Activated T-cell treated with anti-CD3 and anti-CD28 coated beads, Interleukin-2, amount 50 U/mL, for 4 hours (primary cell): ENCODE measurements at places on chromosomes 6 and 20. TPM values are rescaled to one million over a fixed set of nuclear protein-coding genes. Genes with fewer than 3 reads are reported as not detected.

DNA sequence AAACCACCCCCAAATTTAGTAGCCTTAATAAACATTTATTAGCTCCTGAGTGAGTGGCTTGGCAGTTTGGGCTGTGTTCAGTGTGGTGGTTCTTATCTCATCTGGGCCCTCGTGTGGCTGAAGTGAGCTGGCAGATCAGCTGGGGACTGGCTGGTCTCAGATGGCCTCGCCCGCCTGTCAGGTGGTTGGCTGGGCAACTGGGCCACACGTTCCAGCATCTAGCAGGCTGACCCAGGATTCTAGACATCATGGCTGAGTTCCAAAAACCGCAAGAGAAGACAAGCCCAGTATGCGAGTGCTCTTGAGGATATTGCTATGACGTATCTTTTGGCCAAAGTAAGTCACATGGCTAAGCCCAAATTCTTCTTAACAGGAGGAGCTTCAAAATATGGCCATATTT lies 28.9 kb downstream of the EIF2S2 start:
- no peak for DNase-seq

DNA sequence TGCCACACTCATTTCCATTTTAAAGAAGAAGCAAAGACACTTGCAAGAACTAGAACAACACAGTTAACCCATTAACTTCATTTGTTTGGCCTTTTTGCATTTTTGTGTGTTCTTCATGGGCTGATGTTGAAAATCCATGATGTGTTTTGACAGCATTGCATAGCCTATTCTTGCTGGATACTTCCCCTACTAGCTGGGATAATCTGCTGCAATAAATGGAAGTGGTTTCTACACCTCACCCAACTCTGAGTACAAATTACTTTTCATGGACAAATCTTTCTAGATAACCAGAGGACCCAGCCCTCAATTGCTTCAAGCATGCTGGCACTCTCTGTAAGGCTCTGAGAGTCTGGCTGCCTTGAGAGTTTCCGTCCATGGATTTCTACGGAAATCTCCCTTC lies 26.5 kb downstream of the CST9L start:
- DNase-seq, result no peak

ADGRB3 gene
- total RNA-seq, result not detected

- no peak for DNase-seq
Observed at GRCh38 chr20:51640743-51641142, 98.2 kb upstream of the NFATC2 start.

SPINT4 gene
- not detected for total RNA-seq
